ENCODE measurements at places on chromosomes 5 and 9.

DNA sequence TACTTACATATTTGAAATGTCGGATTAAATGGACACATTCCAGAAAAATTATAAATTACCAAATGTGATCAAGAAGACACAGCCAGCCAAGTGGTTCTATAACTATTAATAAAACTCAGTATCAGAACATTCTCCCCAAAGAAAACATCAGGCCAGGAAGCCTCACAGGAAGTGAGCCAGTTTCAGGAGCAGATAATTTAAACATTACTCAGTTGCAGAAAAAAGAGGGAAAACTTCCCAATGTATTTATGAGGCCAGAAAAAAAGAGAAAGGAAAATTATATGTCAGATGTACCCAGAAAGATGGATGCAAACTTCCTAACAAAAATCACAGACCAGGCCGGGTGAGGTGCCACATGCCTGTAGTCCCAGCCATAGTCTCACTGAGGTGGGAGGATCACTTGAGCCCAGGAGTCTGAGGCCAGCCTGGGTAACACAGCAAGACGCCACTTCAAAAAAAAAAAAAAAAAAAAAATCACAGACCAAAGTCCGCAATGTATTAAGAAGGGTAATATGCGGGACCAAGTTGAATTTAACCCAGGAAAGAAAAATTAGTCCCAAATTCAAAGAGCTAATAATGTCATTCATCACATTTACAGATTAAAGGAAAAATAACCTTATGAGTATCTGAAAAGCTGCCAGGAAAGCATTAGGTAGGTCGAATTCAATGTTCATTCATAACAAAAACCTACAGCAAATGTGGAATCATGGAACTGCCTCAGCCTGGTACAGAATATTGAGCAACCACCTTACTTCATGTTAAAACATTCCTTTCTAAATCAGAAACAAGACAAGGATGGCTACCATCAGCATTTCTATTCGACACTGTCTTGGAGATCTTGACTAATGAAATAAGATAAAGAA lies 37.2 kb upstream of the NRARP start:
- DNase-seq, result no peak
- no peak overlapping the region for H3K4me3 ChIP-seq
- H3K36me3 ChIP-seq, result peaks cover 21% of the 10 kb centered on the region
- peaks cover 4% of the 10 kb centered on the region for H3K27me3 ChIP-seq
- H3K27ac ChIP-seq, result no peak overlapping the region
- peaks cover 4% of the 10 kb centered on the region for H3K4me1 ChIP-seq

- no peak overlapping the region for H3K4me3 ChIP-seq
- H3K27ac ChIP-seq, result peak overlapping the region; percentile 87
- H3K4me1 ChIP-seq, result peaks cover 25% of the 10 kb centered on the region
- no peak for DNase-seq
- peaks cover 6% of the 10 kb centered on the region for H3K27me3 ChIP-seq
These were observed 16.3 kb upstream of the CCIN start for GRCh38 chr9:36152741-36153438.

DNA sequence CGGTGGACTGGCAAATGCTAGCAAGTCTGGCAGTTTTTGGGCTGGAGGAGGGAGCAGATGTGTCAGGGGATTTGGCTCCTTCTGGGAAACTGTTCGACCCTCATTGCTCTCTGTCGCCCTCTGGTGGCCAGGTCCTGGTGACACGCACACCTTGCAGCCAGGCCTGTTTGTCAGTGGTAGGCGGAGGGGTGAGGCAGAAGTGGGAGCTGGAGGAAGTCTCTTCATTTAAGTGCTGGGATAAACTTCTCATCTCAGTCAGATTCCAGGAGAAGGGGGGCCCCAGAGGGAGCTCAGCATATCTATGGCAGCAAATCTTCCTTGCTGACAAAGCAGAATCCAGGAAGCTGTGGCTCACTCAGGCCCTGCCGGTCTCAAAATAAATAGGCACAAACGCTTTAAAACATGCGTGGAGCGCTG lies 326.5 kb downstream of the ZSWIM6 start:
- no peak overlapping the region for H3K27ac ChIP-seq
- peak; percentile 94 for DNase-seq
- H3K27me3 ChIP-seq, result peaks cover 5% of the 10 kb centered on the region

GRCh38 chr5:179585941-179586401 lies 35.6 kb downstream of the RUFY1 start:
- peak overlapping the region; percentile 67 for H3K27ac ChIP-seq
- H3K4me3 ChIP-seq, result no peak overlapping the region
- H3K4me1 ChIP-seq, result no peaks in the 10 kb centered on the region
- peaks cover 20% of the 10 kb centered on the region for H3K36me3 ChIP-seq
- peaks cover 7% of the 10 kb centered on the region for H3K27me3 ChIP-seq

DNA sequence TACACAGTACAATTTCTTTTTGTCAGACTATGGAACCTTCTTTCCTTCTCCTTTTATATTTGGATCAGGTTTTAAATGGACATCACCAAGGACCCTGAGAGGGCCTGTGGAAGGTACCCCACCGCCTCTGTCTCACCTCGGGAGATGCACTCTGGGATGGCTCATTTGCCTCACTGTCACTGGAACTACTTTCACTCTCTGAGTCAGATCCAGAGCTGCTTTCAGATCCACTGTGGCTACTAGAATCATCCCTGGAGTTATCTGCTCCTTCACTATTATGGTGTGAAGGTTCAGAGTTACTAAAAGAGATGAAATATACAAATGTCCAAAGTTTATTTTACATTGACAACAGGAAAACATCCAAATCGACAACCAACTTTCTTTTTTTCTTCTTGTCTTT lies 24.6 kb downstream of the LEAP2 start:
- H3K27me3 ChIP-seq, result no peaks in the 10 kb centered on the region
- H3K27ac ChIP-seq, result no peak overlapping the region
- no peak for DNase-seq
- peaks cover 44% of the 10 kb centered on the region for H3K36me3 ChIP-seq
- no peak overlapping the region for H3K4me3 ChIP-seq

DNA sequence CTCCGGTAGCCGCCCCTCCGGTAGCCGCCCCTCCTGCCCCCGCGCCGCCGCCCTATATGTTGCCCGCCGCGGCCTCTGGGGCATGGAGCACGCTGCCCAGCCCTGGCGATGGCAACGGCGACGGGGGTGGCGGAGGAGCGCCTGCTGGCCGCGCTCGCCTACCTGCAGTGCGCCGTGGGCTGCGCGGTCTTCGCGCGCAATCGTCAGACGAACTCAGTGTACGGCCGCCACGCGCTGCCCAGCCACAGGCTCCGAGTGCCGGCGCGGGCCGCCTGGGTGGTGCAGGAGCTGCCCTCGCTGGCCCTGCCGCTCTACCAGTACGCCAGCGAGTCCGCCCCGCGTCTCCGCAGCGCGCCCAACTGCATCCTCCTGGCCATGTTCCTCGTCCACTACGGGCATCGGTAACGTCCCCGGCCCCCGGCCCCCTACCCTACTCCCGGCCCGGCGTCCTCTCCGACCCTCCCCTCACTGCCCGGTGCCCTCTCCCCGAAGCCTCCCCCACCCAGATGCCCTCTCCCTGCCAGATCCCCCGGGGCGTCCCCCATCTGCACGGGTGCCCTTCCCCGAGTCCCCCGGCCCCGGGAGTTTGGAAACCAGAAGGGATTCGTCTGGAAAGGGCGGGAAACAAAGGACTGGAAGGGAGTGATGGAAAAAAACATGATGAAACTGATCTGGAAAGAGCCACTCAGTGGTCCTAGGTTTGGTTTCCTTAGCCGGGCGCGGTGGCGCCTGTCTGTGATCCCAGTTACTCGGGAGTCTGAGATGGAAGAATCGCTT lies 417 bp downstream of the SRD5A1 start:
- H3K27ac ChIP-seq, result peak overlapping the region; percentile 77
- peak overlapping the region; percentile 94 for H3K4me3 ChIP-seq
- H3K36me3 ChIP-seq, result peaks cover 21% of the 10 kb centered on the region
- DNase-seq, result peak; percentile 60
- peaks cover 11% of the 10 kb centered on the region for H3K27me3 ChIP-seq
- H3K4me1 ChIP-seq, result peaks cover 9% of the 10 kb centered on the region

All from endothelial cell (in vitro differentiated cells).